ENCODE measurements at places on chromosomes 2 and 18.

GRCh38 chr18:70139138-70139537, 66.3 kb downstream of the RTTN start:
- no peak overlapping the region for H3K27ac ChIP-seq
- no peak overlapping the region for H3K4me3 ChIP-seq
- no peaks in the 10 kb centered on the region for H3K27me3 ChIP-seq
- no peak for DNase-seq
- H3K4me1 ChIP-seq: peaks cover 6% of the 10 kb centered on the region

- peaks cover 12% of the 10 kb centered on the region for H3K4me1 ChIP-seq
- peak; percentile 67 for DNase-seq
- peak within 1 kb of the TSS; percentile 48 for H3K27ac ChIP-seq
- H3K4me3 ChIP-seq: peak within 1 kb of the TSS; percentile 93
- no peaks in the 10 kb centered on the region for H3K36me3 ChIP-seq
Observed at GRCh38 chr18:31497836-31498573, at the start of gene DSG2. DSG2 (plus strand) TSS chr18:31498177; CDS start chr18:31498252, 75 bp downstream.

DNA sequence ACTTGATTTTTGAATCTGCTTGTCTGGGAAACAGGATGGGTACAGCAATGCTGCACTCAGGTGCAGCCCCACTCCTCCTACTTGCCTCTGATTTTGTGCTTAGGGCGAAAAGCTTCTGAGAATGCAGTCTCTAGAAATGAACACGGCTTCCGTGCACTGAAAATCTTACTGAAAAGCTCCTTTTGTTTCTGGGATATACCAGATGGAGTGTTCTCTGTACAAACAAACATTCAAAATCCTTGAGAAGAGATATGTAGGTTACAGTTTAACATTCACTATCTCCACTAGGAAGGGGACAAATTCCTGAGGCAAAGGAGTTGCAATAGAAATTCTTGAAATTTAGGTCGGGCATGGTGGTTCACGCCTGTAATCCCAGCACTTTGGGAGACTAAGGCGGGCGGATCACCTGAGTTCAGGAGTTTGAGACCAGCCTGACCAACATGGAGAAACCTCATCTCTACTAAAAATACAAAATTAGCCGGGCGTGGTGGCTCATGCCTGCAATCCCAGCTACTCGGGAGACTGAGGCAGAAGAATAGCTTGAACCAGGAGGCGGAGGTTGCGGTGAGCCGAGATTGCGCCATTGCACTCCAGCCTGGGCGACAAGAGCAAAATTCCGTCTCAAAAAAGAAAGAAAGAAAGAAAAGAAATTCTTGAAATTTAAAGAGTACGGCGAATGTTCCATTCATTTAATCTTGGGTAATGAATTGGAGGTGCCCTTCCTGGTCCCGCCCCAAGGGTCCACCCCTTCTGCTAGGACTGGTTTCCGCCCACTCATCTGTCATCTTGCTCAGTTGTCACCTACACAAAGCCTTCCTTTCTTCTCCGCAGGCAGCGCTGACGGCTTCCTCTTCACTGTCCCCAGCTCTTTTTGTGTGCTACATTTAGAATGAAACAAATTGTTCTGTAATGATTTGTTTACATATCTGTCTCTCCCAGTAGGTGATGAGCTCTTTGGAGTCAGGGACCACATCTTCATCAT, 92.4 kb downstream of the SOCS6 start:
- no peak overlapping the region for H3K4me3 ChIP-seq
- no peaks in the 10 kb centered on the region for H3K27me3 ChIP-seq
- no peaks in the 10 kb centered on the region for H3K36me3 ChIP-seq
- no peak overlapping the region for H3K27ac ChIP-seq
- no peak for DNase-seq

GRCh38 chr2:209074711-209075110, 349.1 kb upstream of the MAP2 start:
- H3K4me3 ChIP-seq: no peak overlapping the region
- H3K27me3 ChIP-seq: no peaks in the 10 kb centered on the region
- no peak overlapping the region for H3K27ac ChIP-seq
- no peaks in the 10 kb centered on the region for H3K4me1 ChIP-seq
- DNase-seq: no peak

- H3K4me1 ChIP-seq: peaks cover 45% of the 10 kb centered on the region
- peak overlapping the region; percentile 69 for H3K27ac ChIP-seq
- peak overlapping the region; percentile 18 for H3K4me3 ChIP-seq
- DNase-seq: peak; percentile 41
- H3K36me3 ChIP-seq: no peaks in the 10 kb centered on the region
Observed at GRCh38 chr2:201980389-201980821, 53.2 kb upstream of the FZD7 start.

Data from MM.1S (cell line).